ENCODE measurements at places on chromosomes 1 and 21.

DNA sequence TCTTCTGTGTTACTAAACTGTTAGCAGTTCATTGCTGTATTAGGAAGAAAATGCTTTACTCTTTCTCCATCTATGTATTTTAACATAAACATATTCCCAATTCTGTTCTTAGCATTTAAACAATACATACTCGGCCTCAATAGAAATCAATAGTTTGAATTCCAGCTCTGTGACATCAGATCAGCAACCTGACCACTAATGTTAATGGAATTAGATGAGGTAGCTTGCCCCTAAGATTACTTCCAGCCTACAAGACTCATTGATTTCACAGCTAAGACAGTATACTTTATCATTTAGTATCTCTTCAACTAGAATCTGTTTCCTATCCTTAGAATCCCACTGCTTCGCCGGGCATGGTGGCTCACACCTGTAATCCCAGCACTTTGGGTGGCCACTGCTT is 38.9 kb downstream of the EPRS1 start:
- no peak for DNase-seq

DNA sequence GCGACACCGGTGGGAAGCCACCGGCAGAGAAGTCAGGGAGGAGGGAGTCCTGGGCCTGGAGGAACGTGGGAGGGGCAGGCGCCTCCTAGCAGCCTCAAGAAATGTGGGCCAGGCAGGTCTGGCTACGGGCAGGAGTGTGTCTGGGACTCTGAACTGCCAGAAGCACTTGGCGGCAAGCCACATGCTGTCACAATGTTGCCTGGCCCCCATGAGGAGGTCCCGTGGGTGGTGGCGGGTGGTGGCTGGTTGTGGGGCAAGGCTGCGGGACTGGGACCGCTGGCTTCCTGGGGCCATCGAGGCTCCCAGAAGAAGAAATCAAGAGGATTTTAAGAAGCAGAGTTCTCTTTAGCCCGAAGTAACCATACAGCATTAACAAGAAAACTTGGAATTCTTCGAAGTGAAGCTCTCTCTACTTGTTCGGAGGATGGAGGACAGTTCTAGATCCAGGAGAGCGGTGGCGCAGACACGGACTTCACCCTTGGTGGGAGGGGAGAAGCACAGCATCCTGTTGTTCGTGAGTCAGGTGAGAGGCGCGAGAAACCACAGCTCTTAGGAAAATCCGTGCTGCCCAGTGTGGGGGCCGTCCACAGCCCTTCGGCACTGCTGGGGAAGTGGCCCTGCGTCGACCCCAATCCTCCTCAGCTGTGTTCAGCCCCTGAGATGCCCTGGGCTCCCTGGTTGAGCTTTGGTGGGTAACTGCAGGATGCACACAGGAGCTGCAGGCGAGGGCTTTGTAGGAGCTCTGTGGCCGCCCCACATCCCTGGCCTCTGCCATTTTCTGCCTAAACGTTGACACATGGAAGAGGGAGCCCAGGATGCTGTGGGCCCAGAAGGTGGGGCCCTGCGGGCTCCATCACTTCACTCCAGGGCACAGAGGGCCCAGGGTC is 12.4 kb downstream of the SKI start:
- no peak for DNase-seq

DNA sequence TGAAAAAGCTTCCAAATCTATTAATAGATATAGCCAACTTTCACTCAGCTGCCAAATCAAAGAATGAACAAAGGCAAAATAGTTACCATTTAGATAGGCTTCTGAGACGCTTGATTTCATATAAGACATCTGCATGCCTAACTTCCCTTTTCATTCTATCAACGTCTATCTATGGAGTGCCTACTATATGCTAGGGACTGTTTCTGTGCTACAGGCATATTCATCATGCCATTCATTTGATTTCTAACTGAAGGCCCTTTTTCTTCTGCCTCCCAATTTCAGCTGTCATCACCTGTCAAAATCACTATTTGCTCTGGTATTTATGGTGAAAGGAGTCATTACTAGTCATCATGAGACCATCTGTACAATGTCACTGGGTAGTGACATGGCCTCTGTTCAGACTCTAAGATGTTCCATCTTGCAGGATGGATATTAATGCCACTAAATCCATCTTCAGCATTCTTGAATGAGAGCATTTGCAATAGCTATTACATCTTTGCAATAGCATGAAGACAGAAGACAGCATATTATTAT is 4.3 kb upstream of the KRTAP13-1 start:
- no peak for DNase-seq

DNA sequence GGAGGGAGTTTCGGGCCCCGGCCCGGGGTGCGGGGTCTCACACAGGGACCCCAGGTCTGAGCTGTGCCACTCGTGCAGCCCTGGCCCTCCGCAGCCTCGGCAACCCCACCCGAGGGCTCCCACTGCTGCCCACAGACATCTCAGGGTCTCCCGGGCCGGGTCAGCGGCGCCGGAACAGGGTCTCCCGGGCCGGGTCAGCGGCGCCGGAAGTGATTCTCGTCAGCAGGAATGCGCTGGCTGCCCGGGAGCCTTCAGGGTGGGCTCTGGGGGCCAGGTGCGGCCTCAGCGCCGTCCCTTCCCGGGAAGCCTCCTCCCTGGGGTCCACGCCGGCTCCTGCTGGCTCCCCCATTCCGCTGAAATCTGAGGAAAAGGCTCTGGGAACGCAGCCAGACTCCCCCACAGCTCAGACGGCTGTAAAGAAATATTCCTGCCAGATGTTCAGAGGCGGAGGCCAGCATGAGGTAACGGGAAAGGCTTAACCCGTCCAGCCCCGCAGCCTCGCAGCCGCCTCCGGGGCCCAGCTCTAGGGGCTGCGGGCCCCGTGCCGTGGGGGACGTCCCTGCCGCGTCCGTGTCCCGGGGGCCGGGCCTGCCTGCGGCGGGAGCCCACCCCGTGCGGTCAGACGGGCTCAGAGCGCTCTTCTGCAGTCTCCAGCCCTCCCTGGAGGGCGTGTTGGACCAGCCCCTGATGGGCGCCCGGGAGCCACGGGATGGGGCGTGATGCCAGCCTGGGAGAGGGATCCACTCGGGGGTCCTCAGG is 8.7 kb upstream of the COL6A1 start:
- DNase-seq: no peak

DNA sequence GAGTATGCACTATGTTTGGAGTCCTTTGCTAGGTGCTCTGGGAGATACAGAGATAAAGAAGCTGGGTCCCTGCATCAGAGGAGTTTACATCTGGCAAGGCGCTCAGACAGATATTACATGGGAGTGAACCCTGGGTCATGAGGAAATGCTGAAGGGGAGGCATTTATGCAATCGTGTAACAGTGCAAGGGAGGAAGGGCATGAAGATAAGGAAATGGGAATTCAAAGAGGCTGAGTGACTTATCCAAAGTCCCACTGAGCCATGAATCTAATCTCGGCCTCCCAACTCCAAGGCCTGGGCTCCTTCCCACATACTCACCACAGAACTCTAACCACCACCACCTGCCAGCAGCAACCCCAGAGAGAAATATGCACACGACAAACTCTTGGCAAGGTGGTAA is 51.6 kb downstream of the FAM163A start:
- no peak for DNase-seq

DNA sequence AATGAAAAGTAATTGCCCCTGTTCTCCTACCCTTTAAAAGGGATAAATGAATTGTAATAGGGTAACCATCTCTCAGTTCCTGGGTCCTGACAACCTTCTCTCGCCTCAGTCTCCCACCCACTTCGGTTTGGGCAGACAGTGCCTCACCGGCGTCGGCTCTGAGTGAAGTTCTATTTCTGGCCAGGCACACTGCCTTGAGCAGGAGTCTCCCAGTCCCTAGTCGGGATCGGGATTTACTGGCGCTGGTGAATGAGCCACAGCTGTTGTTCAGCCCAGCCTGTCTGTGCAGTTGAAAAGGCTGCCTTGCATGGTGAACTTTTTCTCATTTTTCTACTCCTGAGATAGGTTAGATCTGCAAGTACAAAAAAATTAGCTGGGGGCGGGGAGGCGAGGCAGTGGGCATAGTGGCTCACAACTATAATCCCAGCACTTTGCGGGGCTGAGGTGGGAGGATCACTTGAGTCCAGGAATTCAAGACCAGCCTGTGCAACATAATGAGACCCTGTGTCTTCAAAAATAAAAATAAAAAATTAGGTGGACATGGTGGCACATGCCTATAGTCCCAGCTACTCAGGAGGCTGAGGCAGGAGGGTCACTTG is 7.4 kb downstream of the PLEKHM2 start:
- DNase-seq: no peak

GRCh38 chr1:98903726-98904125 is 100.9 kb downstream of the PLPPR5 start:
- no peak for DNase-seq

DNA sequence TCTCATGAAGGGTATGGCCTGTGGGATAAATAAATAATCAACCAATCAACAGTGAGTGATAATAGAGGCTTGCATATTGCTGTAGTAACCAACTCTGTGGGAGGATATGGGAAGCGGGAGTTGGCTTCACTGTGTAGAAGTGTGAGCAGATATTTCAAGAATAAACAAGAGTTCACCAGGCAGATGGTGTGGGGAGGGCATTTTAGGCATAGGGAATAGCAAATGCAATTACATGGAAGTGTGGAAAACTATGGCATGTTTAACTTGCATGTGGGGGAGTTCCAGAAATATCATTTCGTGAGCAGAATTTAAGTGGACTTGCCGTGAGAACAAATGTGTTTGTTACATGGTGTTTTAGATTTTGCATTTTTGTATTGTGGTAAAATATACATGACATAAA is 95.2 kb downstream of the SPATA46 start:
- no peak for DNase-seq

- DNase-seq: no peak
Observed at GRCh38 chr1:226741009-226741408, 1.9 kb upstream of the ITPKB start.

GRCh38 chr1:84582802-84583587 is 8.8 kb upstream of the CTBS start:
- DNase-seq: no peak

GRCh38 chr1:70553567-70553956 is 142.5 kb downstream of the CTH start:
- DNase-seq: no peak

GRCh38 chr21:37983336-37984095 is 67.3 kb upstream of the KCNJ6 start:
- DNase-seq: no peak

- DNase-seq: no peak
Observed at GRCh38 chr21:45126204-45126626, 51.8 kb downstream of the ADARB1 start.

DNA sequence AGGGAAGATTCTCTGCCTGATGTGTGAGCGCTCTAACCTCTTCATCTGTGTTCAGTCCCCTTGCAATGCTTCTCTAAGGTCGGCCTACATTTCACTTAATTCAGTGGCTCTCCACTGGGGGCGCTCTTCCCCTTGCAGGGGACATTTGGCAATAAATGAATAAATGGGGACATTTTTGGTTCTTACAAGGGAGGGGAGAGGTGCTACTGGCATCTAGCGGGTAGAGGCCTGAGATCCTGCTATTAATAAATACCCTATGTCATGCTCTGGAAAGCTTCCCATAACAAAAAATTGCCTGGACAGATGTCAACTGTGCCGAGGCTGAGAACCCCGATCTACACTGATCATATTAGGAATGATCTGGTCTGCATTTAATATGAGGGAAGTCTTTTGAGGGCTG is 25.9 kb upstream of the DNAJC11 start:
- DNase-seq: peak; percentile 62

DNA sequence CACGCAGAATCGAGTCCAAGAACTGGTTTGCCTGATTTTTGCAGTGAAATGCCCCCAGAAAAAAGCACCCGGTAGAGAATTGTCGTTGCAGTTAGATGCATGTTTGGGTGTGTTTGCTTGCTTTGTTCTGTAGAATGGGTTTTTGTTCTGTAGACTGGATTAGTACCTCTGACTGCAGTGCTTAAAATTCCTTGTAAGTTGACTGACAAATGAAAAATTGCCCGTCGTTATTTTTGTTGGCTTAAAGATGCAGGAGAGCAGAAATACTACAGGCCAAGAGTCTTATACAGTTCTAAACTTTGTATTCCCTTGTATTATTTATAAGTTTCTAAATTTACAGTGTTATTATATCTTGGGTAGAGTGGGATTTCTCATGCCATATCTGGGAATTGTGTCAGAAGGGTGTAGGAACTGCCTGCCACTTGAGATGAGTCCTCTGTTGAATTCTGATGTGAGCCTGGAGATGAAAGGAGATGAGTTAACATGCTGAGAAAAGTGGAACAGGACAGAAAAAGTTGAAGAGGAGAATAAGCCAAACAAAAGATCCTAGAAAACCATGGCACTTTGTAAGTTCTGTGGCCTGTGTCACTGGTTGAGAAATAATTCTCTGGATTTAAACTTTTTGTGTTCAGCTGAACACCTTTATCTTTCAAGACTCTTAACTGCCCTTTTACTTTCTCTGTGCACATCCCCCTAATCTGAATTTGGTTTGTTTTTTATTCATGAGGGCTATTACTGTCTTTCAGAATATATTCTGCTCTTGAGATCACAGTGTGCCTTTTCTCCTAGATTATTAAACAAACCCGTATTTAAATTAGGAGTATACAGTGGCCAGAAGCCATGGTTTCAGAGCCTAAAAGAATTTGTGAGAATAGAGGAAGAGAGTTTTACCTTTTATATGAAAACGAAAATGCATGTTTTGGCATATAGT is 1.4 kb downstream of the DESI2 start:
- no peak for DNase-seq

- DNase-seq: no peak
Observed at GRCh38 chr21:27112186-27112585, 145.3 kb upstream of the ADAMTS5 start.

GRCh38 chr1:172977296-172978017 is 73.3 kb downstream of the TNFSF18 start:
- DNase-seq: no peak

- DNase-seq: no peak
Observed at GRCh38 chr1:222950892-222951291, 136.1 kb downstream of the DISP1 start.

- no peak for DNase-seq
Observed at GRCh38 chr1:222991908-222992307, 151.1 kb downstream of the TLR5 start.

DNA sequence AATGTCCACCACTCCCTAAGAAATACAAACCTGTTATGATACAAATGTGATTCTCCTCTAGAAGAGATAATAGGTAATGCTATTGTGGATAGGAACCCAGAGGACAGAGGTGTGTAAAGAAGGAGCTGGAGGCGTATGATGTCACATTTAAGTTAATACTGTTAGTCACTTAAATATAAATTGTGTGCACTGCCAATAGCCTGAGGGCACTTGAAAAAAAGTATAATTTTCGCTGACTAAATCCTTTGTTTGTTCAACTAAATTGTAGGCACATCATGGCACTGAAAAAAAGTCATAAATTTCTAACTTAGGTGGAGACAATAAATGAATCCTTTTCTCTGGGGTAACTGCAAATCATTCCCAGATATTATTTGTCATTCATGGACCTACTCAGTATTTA is 4.4 kb downstream of the RCSD1 start:
- DNase-seq: no peak

DNA sequence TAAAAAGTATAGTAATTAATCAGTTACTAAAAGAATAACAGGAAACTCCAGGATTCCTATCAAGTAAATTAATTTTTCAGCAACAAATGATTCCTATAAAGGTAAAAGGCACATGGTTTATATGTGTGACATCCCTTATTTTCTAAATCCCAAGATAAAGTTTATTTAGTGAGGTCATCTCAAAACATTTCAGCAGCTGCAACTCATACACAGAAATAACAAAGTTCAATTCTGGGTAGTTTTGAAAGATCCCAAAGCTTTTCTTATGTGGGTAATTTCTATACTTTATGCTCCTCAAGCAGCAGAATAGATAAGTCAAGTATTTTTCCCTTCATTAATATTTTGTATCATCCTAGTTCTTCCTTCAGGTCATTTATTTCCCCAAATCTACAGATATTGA is 117.7 kb downstream of the EIF4G3 start:
- no peak for DNase-seq

GRCh38 chr1:164735315-164736052 is 176.5 kb downstream of the PBX1 start:
- no peak for DNase-seq
